ENCODE measurements at places on chromosomes 3 and 15.
A peak's percentile ranks its signal among the peaks of the same experiment; 100 is the strongest.

- DNase-seq: no peak
Observed at GRCh38 chr3:30890907-30891306, 3.6 kb downstream of the GADL1 start.

DNA sequence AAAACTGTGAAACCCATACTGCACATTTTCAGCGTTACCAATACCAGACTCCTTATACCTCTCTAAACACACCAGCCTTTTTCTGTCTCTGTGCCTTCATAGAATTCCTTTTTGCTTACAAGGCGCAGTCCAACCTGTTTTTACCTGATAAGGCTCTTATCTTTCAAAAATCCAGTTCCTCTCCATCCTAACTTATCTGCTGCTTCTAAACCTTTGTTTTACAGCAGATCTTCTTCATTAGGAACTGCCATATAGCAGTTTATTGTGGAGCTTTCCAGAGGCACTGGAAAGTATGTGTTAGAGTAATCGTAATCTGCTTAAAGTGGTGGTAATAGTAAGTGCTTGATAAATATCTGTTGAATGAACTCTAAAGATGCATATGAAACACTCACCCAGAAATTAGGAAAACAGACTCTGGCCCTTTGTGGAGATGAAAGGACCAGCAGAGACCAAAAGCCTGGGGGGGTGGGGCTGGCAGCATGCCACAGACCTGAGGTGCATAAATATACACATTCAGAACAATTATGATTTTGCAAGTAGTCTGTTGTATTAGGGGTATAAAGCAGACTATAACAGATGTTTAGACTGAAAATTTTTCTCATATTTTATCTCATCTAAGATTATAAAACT is 29.3 kb downstream of the PPP2R3A start:
- DNase-seq: no peak

DNA sequence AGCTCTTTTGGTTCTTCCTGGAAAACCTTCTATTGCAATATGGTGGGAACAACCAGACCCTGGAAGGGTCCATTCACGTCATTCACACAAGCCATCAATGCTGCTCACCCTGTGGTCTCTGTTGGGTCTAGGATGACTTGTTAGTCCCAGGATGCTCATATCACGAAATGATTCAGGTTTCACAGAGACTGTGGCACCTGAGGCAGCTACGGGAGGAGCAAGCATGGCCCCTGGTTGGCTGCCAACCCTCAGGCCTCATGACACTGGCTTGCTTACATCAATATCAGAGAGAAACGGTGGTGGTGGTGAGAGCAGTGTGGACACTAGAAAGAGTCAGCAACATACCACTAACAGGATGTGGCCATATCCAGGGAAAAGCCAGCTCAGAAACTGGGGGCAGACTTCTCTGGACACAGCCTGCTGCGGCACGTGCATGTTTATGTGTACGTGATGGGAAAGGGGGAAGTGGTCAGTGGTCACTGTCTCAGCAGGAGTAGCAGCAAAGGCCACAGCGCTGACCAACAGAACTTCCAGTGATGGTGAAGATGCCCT is 208.9 kb upstream of the ST8SIA2 start:
- DNase-seq: no peak

GRCh38 chr3:98972155-98972554 is 70.7 kb upstream of the DCBLD2 start:
- DNase-seq: no peak

- no peak for DNase-seq
Observed at GRCh38 chr3:56173601-56174000, 294.7 kb downstream of the ERC2 start.

GRCh38 chr15:29435811-29436210 is 166.2 kb upstream of the NSMCE3 start:
- DNase-seq: no peak

GRCh38 chr3:69142090-69142489 is 19.7 kb upstream of the LMOD3 start:
- no peak for DNase-seq

DNA sequence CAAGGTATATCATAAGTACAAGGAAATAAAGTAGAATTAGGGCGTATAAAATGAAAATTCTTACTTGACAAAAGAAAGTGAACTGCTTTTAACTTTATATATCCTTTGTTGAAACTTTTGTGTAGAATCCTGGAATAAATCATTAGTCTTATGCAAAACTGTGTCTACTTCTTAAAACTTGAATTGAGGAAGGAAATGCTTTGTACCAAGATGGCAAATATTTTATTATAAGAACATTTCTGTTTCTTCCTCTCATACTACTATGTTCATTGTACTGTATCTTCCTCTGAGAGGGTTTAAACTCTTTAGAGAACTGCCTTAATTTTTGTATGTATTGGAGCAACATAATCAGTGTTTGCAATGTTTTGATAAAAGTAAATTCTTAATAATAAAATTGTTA is 42.0 kb downstream of the RASA2 start:
- DNase-seq: no peak

DNA sequence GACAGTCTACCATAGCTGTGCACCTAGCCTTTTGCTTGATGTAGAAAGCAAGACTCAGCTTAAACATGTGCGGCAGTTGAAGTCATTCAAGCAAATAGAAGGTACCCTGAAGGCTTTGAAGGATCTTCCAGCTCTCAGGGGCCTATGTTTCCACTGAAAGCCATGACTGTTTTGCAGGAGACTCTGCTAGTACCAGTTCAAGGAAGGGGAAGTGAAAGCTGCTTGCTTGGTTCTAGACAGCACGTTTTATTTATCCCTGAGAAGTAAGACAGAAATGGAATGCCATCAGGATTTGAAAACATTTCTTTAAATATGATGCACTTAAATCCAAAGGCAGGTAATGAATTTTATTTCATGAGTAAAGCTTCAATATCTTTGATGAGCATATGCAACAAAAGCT is 311.4 kb downstream of the PDCD6IP start:
- no peak for DNase-seq

GRCh38 chr3:128489927-128490649 is 2.9 kb downstream of the GATA2 start:
- peak; percentile 13 for DNase-seq

DNA sequence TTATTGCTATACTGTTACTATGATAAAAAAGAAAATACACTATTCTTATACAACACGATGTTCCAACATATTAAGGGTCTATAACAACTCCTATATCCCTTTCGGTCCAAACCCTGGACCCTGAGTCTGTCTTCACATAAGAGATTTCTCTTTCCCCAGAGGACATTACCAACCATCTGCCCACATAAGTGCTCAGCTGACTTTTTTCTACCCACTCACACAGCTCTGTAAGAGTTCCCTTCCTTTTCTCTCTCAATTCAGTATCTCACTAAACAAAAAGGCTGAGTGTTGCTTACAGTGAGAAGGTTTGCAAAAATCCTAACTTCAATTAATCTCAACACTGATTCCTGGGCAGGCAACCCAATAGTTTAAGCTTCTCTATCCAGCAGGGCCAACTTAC is 30.5 kb downstream of the ITGB5 start:
- no peak for DNase-seq

GRCh38 chr3:37115446-37115845 is 58.9 kb downstream of the LRRFIP2 start:
- no peak for DNase-seq
